ENCODE measurements at places on chromosomes 11 and 22.

GRCh38 chr11:63613517-63614135, 607 bp downstream of the PLAAT3 start:
- DNase-seq, result no peak

- no peak for DNase-seq
Measured at GRCh38 chr22:41876675-41877074, 38.2 kb downstream of the SHISA8 start.

DNA sequence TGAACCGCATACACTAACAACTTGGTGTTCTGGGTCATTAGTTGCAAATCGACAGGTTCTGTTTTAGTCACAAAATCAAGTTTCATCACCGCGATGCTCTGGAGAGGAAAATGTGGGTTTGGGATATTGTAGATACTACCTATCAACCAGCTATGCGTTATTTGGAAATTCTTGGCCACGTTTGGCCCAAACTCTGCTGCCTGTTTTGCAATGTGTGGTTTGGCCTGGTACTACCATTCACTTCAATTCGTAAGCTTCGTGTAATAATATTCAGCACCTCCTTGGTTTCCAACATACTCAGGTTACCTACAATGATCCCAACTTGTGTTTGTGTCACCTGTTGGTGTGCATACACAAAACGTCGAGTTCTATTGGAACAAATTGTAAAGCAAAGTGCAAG, 16.2 kb upstream of the ACER3 start:
- DNase-seq, result no peak

DNA sequence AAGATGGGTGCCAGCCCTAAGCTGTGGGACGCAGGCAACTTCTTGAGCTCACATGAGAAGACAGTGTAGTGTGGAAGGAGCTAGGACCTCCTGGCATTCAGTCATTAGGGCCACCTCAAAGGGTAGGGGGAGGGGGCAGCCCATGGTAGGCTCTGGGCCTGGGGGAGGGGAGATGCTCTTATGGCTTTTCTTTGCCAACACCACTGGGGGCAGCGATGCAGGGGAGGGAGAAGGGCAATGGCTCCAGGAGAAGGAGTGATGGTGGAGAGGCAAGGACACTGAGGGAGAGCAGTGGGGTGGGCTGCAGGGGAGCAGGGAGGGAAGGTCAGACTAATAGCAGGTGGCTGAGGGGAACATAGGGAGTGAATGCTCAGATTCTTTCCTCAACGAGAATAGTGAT, 63.3 kb upstream of the SUSD2 start:
- no peak for DNase-seq

- DNase-seq, result peak; percentile 97
Measured at GRCh38 chr11:128467610-128468041, 119.7 kb downstream of the ETS1 start.

DNA sequence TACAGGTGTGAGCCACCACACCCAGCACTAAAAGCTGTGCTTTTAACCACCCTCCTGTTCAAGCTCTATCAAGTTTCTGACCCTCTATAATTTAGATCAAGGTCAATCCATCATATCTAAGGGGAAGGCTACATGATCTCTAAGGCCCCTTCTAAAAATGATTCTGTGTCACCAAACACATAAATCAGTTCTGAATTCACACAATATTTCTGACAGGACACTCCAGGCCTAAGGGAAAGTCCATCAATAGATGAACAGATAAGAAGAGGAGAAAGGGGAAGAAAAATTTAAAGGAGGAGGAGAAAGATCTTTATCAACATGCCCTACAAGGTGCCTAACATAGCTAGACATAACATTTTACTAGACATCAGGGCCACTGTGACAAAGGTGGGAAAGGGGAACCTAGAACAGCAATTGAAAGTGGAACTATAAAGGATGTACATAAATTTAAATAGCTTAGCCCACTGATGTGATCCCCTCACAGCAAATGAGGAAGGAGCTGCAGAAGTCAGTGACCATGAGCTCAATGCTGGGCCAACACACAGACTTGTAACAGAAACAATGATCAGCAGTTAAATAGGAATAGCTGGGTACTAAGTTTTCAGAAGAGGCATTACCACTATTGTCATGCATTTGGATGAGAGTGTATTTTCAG, 4.7 kb downstream of the PRCP start:
- DNase-seq, result no peak

DNA sequence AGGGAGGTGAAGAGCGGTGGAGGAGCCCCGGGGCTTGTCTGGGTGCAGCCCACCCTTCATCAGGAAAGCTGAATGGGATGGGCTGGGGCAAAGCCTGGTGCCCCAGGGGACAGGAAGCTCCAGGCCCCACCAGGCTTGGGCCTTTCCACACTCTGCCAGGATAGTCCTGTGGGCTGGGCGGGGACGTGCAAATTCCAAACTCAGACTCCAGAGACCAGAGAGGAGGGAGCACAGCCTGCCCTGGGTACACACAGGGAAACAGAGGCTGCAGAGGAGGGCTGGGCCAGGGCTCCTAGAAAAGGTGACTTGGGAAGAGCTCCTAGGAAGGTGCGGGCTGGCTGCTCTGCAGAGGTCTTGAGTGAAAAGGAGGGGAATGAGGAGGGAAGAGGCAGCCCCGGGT, 124.7 kb downstream of the MED15 start:
- DNase-seq, result no peak

DNA sequence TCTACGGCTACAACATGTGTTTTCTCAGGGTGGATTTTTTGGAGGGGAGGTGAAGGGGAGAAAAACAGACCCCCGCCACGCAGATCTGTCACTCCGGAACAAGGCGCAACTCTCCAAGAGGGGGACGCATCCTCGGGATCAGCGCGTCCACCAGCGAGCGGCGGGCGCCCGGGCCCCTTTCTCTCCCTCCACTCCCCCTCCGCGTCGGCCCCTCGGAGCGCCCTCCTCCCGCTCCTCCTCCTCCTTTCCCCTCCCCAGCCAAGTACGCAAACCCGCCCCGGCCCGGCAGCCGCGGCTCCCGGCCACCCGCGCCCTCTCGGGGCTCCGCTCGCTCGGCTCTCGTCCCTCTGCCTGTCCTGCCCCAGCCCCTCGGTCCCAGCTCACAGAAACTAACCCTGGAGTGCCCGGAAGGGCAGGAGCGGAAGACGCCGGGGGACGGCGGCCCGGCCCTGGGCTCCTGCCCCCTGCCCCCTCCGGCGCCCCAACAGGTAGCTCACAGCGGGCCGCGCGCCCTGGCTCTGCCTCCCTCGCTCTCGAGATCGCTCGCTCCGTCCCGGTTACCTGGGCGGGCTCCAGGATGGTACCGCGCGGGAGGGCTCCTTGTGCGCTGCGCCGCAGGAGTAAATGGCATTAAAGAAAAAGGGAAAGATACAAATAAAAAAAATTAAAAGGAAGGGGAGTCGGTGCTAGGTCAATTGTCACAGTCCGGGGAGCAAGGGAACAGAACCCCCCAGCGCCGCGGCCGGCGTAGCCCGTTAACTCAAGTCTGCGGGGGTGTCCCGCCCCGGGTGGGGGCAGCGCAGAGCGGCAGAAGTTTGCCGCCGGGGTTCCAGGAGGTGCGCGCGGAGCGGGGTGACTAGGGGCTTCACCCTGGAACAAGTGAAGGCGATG, 131.4 kb upstream of the C11orf58 start:
- DNase-seq, result no peak

- DNase-seq, result no peak
Measured at GRCh38 chr22:46391486-46392136, 56.1 kb downstream of the TRMU start.

Data from GM04504 (cell line).